ENCODE measurements at places on chromosomes 6 and 20.

DNA sequence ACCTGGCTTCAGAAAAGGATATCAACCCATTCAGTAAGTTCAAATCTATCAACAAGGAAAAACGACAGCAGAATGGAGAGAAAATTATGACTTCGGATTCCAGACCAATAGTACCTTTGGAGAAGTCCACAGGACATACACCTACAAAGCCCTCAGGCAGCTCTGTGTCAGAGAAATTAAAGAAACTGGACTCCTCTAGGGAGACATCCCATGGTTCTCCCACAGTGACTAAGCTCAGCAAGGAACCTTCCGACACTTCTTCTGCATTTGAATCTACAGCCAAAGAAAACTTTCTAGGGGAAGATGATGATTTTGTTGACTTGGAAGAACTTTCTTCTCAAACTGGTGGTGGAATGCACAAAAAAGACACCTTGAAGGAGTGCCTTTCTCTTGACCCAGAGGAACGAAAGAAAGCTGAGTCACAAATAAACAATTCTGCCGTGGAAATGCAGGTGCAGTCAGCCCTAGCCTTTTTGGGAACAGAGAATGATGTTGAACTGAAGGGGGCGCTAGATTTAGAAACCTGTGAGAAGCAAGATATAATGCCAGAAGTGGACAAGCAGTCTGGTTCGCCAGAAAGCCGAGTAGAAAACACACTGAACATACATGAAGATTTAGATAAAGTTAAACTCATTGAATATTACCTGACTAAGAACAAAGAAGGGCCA lies 67.4 kb upstream of the HINT3 start:
- no peak for DNase-seq

GRCh38 chr6:157952861-157953351 lies 28.8 kb upstream of the SYNJ2 start:
- no peak for DNase-seq

- DNase-seq, result no peak
These were observed 404.0 kb downstream of the BTBD3 start for GRCh38 chr20:12321736-12322135.

DNA sequence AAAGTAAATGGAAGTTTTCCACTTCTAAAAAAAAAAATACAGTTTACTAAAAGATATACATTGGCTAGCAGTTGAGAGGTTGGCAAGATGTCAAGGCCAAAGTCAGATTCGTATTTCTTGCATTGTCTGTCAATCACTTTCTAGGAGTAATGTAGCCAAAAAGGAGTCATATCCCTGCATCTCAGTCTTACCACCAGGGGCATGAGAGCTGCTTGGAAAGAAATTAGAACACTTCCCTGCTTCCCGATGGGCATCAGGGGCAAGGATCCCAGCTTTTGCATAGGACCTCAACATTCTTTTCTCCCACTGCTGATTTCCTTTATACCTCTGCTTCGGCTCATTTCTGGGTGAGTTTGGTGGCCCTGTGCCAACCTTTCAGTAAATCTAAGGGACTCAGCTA lies 581.0 kb upstream of the MAP3K7 start:
- DNase-seq, result no peak

DNA sequence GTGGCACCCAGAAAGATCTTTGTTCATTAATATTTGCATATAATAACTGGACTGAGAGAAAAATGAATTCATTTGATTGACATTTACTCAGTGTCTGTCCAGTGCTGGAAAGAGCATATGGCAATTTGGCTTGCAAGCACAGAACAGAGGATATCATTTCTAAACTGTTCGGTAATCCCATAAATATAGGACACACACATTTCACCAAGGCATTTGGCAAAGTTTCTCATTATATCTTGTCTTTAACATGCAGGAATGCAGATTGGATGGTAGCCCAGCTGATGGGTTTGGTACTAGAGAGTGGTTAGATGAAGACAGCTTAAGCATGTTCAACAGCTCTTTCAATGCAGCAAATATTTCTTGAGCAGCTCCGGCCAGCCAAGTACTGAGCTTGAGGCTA lies 259.2 kb downstream of the PRKN start:
- DNase-seq, result no peak

GRCh38 chr6:151098166-151098565 lies 141.6 kb upstream of the AKAP12 start:
- DNase-seq, result no peak

GRCh38 chr6:108407904-108408827 lies 113.3 kb downstream of the AFG1L start:
- DNase-seq, result no peak

Measured in GM12864 (cell line).